Activated T-cell treated with anti-CD3 and anti-CD28 coated beads for 24 hours (primary cell): ENCODE measurements at places on chromosomes 4 and X.

DNA sequence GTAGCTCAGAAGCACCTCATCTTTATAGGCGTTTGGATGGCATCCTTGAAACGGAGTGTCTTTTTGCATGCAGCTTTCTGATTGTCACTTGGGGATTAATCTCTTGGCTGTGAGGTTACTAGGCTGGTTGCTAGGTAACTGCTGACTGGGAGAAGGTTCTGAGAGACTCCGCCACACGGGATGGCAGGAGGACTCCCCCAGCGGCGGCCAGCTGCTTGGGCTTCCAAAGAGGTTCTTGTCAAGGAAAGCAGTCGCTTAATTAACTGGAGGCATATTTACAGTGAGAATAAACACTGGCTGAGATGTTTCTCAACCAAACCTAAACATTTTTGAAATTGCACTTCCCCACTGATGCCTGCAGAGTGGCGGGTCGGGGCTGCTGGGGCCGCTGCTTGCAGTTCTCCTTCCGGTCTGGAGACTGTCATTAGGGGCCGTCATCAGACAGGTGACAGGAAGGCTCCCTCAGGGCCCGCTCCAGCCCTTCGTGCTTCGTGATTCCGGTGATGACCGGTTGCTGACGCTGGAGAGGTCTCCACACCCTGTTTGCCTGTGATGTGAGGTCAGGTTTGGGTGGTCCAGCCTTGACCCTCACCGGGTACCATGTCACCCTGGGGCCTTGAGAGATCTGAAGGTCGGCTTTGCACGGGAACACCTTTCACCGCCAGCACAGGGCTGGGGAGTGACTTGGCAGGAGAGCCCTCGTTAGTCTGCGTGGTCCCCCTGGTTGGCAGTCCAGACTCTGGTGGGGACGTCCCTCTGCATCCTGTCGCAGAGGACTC is 9.1 kb downstream of the NSG1 start:
- no peak for DNase-seq

DNA sequence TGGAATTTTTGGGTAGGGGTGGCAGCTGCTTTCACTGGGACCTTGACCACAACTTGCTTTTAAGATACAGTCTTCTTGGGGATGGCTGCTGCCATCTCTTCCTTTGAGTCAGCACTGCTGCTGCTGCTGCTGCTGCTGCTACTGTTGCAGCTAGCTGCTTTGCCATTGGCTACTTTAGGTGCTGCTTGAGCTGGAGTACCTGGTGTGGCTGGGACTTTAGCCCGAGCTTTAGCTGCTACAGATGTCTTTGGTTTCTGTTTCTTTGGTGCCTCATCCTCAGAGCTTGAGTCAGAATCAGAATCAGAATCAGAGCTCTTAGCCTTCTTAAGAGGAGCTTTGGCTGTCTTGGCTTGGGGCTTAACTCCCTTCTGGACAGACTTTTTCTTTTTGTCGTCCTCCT is 52.2 kb downstream of the FAM9B start:
- DNase-seq = no peak

- no peak for DNase-seq
These were observed 12.2 kb downstream of the EPHA5 start for GRCh38 chr4:65658117-65658516.

- no peak for DNase-seq
These were observed 117.3 kb downstream of the NKX6-1 start for GRCh38 chr4:84381759-84382158.

DNA sequence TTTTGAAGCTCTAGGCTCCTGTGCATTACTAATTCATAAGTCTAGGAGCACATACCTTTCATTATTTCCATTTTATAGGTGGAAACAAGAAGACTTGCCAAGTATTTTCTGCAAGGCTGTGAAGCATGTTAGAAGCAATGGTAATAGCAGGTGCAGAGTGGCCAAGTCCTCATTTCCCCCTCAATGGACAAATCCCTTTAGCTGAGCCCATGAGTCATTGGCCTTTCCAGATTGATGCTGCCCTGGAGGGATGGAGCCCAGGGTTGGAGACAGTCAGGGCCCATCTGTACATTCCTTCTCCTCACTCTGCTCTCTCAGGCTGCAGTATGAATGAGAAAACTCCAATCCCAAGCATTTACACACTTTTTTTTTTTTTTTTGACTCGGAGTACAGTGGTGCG is 6.6 kb downstream of the MGST2 start:
- no peak for DNase-seq

DNA sequence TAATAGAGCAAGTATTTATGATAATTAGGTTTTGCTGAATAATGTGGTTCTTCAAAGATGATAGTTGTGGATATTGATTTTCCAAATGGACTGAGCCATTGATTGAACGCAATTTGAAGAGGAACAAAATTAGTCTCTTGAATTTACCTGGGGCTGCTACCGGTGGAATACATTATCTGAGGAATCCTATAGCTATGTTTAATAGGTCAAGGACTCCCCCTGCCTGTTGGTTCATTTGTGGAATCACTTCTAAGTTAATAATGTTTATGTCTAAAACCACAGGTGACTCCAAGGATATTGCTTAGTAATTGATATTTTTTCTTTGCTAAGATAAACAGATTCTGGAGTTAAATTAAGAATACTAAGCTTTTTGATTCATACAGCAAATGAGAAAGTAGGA is 576.0 kb upstream of the PABPC4L start:
- no peak for DNase-seq

GRCh38 chr4:53608242-53608641 is 17.0 kb upstream of the LNX1 start:
- DNase-seq = no peak

GRCh38 chrX:102712216-102712966 is at the start of gene GPRASP2:
TSS of gene GPRASP2 (plus strand) at chrX:102712448. CDS start at chrX:102714870, 2,422 bp downstream.
- no peak for DNase-seq

- no peak for DNase-seq
These were observed 120.2 kb downstream of the BMPR1B start for GRCh38 chr4:94877973-94878372.

DNA sequence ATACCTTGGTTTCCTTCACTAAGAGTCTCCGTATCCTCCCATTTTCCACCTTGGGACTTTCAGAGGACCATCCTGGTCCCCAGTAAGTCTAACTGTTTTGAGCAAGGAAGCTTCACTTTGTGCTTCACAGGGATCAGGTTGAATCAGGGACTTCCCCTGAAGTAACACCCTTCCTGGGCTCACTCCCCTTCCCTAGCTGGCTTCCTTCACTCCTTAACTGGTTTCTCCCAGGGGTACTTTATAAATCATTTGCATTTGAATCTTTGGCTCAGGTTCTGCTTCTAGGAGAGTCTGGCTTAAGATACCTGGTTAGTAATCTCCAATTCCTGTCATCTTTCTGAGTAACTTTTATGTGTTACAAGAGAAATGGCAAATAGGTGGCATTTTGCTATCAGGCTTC is 24.5 kb upstream of the GRIA2 start:
- no peak for DNase-seq

GRCh38 chr4:4333265-4333706 is 43.2 kb downstream of the ZBTB49 start:
- no peak for DNase-seq

DNA sequence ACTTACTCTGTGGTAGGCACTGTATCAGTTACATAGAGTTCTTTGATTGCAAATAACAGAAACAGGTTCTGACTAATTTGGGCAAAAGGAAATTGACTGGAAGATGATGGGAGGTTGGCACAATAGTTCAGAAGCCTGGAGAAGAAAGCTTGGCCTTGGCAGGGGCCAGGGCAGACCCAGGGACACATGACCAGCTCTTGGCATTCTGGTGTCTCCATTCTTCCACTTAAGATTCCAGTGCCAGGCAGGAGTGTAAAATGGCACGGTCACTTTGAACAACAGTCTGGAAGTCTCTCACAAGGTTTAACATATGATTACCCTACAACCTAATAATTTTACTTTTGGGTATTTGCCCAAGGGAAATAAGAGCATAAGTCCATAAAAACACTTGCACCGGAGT is 175.9 kb downstream of the BCOR start:
- no peak for DNase-seq

GRCh38 chr4:185122681-185123345 is 20.3 kb upstream of the SLC25A4 start:
- DNase-seq = no peak

DNA sequence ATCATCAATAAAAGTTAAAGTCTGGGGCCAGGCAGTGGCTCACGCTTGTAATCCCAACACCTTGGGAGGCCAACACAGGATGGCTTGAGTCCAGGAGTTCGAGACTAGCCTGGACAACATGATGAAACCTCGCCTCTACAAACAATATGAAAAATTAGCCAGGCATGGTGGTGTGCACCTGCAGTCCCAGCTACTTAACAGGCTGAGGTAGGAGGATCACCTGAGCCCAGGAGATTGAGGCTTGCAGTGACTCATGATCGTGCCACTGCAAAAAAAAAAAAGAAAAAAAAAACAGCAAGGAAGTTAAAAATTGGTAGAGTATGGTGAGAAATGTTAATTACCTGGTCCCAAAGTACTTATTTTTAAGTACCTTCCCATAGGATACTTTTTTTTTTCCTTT is 27.5 kb downstream of the FBXW7 start:
- DNase-seq = no peak

- no peak for DNase-seq
These were observed 652.9 kb upstream of the IGFBP7 start for GRCh38 chr4:57763070-57763469.
